ENCODE measurements at places on chromosomes 13 and 19.

DNA sequence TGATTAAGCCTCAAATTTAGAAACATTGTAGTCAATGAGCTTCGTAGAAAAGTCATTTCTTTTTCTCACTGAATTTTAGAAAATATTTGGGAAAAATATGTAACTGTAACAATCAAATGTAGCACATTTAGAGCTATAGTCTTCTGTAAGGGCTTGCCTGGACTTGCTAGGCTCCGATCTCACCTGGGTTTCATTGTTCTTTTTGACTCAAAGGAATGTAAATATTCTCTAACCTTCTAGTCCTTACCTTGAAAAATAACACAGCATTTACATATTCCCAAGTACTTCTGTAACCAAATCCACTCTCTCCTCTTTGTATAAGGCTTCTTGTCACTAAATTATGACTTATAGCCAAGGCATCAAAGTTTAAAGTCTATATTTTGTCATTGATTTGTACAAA lies 2.9 kb upstream of the UFM1 start:
- H3K27ac ChIP-seq, result no peak overlapping the region
- no peak for DNase-seq
- H3K4me3 ChIP-seq, result no peak overlapping the region
- H3K4me1 ChIP-seq, result peaks cover 2% of the 10 kb centered on the region
- no peaks in the 10 kb centered on the region for H3K36me3 ChIP-seq

DNA sequence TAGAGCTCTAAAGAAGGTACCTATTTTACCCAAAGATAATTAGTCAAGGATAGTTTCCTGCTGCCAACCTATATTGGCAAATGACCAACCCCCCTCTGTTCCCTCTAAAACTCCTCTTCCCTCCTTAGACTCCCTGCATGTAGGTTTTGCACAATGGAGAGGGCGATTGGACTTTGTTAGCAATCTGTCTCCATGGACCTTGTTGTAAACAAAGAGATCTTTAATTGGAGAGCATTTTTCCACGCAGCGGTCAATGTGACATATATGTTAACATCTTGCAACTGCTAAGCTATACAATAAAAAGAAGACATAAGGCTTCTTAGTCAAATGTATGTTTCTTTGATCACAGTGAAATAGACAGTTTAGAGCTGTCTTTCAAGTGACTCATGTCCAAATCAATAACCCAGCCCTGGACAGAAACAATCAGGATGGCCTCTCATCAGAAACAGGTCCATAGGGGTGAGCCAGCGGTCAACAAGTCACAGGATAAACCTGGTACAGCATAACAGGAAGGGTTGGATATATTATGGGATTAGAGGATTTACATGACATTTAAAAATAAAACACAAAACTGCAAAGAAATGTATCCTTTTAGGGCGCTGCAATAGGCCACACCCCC lies 69.7 kb upstream of the UBL3 start:
- H3K27me3 ChIP-seq, result no peaks in the 10 kb centered on the region
- DNase-seq, result no peak
- H3K27ac ChIP-seq, result no peak overlapping the region
- no peaks in the 10 kb centered on the region for H3K36me3 ChIP-seq

- H3K27ac ChIP-seq, result no peak overlapping the region
- peak; percentile 74 for DNase-seq
- no peaks in the 10 kb centered on the region for H3K27me3 ChIP-seq
- no peak overlapping the region for H3K4me3 ChIP-seq
- H3K4me1 ChIP-seq, result no peaks in the 10 kb centered on the region
These were observed 366.9 kb downstream of the KLF12 start for GRCh38 chr13:73767191-73767741.

DNA sequence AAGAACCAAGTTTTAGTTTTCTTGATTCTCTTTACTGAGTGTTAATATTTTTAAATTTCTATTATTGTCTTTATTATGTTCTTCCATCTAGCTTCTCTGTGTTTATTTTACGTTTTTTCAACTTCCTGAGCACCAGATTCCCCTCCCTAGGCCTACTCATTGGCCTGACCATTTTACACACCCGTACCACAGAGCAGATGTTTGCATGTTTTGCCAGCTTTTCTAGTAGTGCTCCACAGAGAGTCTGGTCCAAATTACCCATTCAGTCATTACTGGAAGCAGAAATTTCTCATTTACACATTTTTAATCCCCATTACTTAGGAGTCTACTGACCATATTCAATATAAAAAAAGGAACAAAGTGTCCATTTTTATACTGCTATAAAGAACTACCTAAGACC lies 66.9 kb downstream of the ING1 start:
- no peak overlapping the region for H3K27ac ChIP-seq
- no peaks in the 10 kb centered on the region for H3K36me3 ChIP-seq
- DNase-seq, result no peak
- peaks cover 8% of the 10 kb centered on the region for H3K27me3 ChIP-seq

DNA sequence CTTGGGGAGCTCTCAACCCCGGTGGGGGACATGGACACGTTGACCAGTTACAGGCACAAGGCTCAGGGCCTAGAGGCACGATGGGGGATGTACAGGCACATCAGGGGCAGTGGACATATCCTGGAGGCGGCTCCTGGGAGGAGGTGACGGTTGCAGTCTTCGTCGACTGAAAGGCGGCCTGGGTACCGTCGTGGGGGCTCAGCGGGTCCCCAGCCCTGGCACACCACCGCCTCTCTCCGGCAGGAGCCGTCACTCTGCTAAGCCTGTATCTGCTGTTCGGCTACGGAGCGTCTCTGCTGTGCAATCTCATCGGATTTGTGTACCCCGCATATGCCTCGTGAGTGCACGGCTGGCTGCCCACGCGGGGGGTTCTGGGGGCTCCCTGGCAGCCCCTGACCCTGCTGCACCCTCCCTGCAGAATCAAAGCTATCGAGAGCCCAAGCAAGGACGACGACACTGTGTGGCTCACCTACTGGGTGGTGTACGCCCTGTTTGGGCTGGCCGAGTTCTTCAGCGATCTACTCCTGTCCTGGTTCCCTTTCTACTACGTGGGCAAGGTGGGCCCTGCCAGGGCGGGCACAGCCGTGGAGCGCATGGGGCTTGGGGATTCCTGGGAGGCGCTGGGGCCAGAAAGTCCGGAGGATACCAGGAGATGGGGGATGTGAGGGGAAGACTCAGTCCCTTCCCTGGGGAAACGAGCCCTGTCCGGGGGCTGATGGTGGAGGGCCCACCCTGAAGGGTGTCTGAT lies 4.2 kb downstream of the REEP6 start:
- H3K4me3 ChIP-seq, result no peak overlapping the region
- peaks cover 13% of the 10 kb centered on the region for H3K27me3 ChIP-seq
- H3K4me1 ChIP-seq, result no peaks in the 10 kb centered on the region
- no peak overlapping the region for H3K27ac ChIP-seq
- no peaks in the 10 kb centered on the region for H3K36me3 ChIP-seq

DNA sequence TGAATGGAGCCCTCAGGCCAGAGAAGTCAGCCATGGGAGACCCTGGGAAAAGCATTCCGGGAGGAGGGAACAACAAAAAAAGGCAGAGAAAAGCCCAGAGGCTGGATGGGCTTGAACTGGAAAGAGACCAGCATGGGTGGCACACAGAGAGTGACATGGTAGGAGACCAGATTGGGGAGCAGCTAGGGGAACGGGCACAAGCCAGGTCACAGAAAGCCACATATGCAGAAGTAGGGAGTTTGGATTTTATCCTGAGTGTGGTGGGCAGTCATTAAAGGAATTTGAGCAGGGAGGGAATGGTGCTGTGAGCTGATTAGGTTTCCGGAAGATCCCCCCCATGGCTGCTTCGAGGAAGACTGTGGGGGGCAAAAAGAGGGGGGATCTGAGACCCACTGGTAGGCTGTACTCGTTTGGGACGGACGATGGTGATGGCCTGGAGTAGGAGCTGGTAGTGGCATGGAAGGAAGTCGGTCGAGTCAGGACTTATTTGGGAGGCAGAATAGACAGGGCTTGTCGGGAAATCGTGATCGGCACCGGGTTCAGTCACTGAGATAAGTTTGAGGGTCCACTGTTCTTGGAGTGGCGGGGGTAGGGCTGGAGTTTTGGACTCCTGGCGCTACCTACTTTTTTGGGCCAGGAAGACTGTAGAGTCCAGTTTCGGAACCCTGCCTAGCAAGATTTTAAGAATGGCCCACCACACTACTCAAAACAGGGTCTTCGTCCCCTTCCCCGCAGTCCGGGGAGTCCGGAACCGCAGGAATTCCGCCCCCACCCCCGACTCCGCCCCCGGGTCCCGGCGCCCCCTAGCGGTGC lies 949 bp downstream of the SERTAD1 start:
- peaks cover 9% of the 10 kb centered on the region for H3K36me3 ChIP-seq
- DNase-seq, result peak; percentile 23
- peak overlapping the region; percentile 97 for H3K27ac ChIP-seq

- DNase-seq, result no peak
- no peaks in the 10 kb centered on the region for H3K4me1 ChIP-seq
- no peaks in the 10 kb centered on the region for H3K36me3 ChIP-seq
- H3K27ac ChIP-seq, result no peak overlapping the region
- no peak overlapping the region for H3K4me3 ChIP-seq
These were observed 31.5 kb upstream of the CEACAM8 start for GRCh38 chr19:42626181-42626580.

DNA sequence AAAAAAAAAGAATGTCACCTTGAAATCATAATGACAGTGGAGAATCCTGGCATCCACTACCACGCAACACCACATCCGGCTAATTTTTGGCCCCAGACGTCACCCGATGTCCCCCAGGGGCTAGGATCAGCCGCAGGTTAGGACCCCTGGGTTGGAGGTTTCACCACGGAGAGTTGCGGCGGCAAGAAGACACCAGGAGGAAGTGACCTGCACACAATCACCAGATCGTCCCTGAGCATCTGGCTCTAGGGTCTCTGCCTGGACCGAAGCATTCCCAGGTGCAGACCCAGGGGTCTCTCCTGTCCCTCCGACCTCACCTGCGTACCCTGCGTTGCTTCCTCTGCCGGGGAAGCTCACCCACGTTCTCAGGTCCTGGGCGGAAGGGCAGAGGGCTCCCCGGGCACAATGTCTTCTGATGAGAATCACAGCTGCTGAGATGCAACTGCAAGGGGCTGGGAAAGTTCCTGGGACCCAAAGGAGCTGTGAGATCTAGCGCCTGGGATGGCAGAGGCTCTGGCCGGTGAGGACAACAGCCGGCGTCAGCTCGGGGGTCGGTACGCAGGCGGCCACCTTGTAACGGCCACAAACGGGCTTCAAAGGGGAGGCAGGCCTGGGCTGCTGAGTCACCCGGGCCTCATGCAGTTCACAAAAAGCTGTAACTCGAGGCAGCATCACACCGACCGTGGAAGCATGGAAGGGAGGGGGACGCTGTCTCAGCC lies 111.2 kb downstream of the GADD45B start:
- no peak overlapping the region for H3K4me3 ChIP-seq
- H3K4me1 ChIP-seq, result no peaks in the 10 kb centered on the region
- no peaks in the 10 kb centered on the region for H3K27me3 ChIP-seq
- DNase-seq, result peak; percentile 47
- H3K36me3 ChIP-seq, result no peaks in the 10 kb centered on the region

DNA sequence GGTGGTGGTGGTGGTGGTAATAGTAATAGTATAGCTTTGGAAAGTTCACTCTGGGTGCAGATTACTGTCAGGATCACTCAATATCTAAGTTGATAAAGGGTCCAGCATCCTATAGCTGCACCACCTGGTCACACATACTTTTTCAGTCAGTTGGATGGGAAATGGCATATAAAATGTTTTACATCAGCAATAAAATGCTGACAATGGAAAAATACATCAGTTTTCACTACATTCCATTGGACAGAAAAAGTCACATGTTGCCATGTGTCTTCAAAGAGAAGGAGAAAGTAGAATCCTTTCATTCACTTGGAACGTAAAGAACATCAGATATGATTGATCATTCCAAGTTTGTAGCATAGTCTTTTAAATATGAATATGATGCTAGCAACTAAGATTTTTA lies 481.4 kb downstream of the SLITRK6 start:
- H3K27me3 ChIP-seq, result no peaks in the 10 kb centered on the region
- no peaks in the 10 kb centered on the region for H3K36me3 ChIP-seq
- H3K4me3 ChIP-seq, result no peak overlapping the region
- H3K27ac ChIP-seq, result no peak overlapping the region
- no peaks in the 10 kb centered on the region for H3K4me1 ChIP-seq
- DNase-seq, result no peak

DNA sequence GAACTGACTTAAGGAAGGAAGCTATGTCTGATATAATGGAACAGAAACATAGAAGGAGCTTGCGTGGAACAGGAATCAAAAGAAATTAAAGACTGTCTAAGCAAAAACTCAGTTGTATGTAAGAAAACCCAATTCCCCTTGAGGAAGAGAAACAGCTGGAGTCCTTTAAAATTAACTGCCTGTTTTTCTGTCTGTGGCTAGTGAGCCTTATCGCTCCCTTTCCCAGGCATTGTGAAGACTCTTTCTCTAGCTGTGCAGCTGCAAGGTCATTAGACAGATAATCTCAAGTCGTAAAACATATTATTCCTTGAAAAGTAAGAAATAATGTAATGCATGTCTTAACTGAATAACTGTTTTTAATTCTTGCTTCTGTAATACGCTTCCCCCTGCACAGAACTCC lies 39.7 kb upstream of the IGSF23 start:
- H3K4me3 ChIP-seq, result no peak overlapping the region
- H3K36me3 ChIP-seq, result no peaks in the 10 kb centered on the region
- peak; percentile 20 for DNase-seq

GRCh38 chr13:79340490-79340889 lies 65.6 kb downstream of the RBM26 start:
- H3K27ac ChIP-seq, result no peak overlapping the region
- peak; percentile 4 for DNase-seq
- peaks cover 4% of the 10 kb centered on the region for H3K36me3 ChIP-seq
- H3K4me3 ChIP-seq, result no peak overlapping the region
- no peaks in the 10 kb centered on the region for H3K27me3 ChIP-seq
